Forelimb muscle (tissue), 1 donor: ENCODE measurements at places on chromosomes 6 and 20. TPM values are rescaled to one million over a fixed set of nuclear protein-coding genes. Genes with fewer than 3 reads are reported as not detected.

GRCh38 chr6:148999929-149000468, 253.2 kb downstream of the UST start:
- no peak for DNase-seq

DNA sequence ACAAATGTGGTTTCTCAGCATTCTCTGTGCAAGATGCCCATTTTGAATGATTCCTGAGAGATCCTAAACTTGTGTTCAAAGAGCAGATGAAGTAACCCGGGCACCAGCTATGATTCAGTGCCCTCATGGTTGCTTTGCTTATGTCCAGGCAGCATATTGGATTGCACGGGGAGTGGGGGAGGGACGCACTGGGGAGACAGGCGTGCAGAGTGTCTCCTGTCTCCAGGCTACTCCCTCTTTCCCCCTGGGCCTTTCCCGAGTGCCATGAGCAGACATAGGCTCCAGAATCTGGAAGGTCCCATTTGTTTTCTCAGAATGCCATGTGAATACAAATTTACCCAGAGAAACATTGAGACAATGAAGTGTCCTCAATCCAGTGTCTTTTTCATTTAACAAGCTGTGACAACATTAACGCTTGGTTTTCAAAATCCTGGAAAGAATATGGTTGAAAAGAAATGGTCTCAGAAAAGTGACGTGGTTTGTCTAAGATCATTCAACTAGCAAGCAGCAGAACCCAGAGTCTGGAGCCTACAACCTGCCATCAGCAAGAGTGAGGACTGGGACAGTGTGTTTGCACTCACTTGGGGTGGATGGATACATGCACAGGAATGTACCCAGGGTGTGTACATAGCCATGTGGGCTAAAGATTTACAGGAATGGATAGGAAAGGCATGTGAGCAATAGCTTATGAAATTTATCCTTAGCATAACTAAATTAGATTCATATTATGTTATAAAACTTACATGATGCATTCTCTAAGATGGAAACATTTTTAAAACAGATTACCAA, 4.2 kb downstream of the SYNDIG1 start:
- DNase-seq = no peak

GRCh38 chr6:20669571-20670314, 135.5 kb downstream of the CDKAL1 start:
- no peak for DNase-seq

- no peak for DNase-seq
Measured at GRCh38 chr6:136333824-136334464, 44.3 kb upstream of the BCLAF1 start.

DNA sequence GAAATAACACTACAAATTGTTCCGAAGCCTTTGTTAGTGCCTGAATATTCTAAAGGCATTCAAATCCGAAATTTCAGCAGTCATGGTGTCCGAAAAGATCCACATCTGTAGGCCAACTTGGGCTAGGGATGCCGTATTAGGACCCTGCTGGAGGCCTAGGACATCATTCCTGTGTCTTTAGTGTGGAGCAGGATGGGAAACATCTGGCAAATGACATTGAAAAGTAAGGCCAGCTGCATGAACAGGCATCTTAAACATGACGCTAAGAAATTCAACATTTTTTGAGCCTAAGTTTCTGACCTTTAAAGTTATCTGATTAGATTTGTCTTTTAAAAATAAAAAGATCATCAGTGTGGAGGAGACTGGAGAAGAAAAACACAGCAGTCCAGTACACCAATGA, 91.3 kb downstream of the MYLK4 start:
- no peak for DNase-seq

DNA sequence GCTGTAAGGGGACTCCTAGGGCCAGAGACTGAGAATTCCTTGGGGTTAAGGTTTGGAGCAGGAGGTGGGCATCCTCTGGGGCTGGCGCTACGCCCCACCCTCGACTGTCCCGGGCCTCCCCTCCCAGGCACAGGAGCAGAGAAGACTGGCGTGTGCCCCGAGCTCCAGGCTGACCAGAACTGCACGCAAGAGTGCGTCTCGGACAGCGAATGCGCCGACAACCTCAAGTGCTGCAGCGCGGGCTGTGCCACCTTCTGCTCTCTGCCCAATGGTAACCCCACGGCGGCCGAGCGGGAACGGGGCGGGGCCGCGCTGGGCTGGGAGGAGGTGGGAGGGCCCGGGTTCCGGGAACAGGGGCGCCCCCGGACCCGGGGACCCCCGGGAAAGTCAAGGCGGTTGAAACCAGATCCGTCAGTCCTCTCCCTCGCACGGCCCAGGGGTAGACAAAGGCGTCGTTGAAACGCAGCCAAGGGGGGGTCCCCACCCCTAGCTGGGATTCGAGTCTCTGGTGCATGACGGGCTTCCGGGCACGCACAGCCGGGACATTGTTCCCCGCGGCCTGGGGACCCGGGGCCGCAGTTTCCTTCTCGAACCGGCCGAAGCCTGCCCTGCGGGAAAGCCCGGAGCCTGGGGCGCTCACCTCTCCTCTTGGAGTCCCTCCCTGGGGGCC, 844 bp downstream of the WFDC2 start:
- no peak for DNase-seq

- no peak for DNase-seq
Measured at GRCh38 chr6:160247457-160247883, 11.2 kb downstream of the SLC22A2 start.

- no peak for DNase-seq
Measured at GRCh38 chr6:158372574-158372973, 60.3 kb downstream of the TULP4 start.

DNA sequence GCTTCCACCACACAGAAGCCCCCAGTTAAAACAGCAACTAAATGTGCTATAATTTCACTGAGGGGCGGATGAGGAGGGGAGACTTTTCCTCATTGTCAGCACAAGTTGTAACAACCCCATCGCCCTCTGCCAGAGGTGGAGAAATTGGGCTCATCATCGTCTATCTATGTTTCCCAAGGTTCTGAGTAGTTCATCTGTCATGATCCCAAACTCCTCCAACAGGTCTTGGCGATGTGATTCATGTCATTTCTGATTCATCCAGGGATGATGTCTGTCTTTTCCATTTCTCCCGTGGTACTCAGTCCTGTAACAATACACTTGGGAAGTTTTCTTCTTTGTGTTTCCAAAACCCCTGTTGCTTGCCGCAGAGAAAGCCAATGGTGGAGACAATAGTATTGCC, 51.0 kb downstream of the TFAP2A start:
- DNase-seq = no peak

DNA sequence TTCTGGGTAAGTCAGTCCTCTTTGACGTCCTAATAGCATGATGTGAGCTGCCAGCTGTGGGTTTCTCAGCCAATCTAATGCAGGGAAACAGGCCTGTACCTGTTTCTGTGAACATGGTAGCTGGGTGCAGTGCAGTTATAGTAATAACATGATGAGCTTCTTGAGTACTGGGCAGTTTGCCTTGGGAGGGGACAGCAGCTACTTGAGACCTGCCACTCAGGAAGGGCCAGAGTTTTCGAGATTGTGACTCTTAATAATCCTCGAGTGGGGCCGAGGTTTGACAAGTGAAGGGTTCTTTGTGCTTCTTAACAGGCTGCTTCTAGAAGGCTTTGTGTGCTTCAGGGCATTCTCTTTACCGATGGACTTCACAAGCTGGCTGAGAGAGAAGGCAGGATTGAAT, 180.1 kb downstream of the JARID2 start:
- DNase-seq = no peak

GRCh38 chr6:110703906-110704594, 111.2 kb downstream of the CDK19 start:
- no peak for DNase-seq

- no peak for DNase-seq
Measured at GRCh38 chr6:20400456-20401204, 1.0 kb upstream of the E2F3 start.

DNA sequence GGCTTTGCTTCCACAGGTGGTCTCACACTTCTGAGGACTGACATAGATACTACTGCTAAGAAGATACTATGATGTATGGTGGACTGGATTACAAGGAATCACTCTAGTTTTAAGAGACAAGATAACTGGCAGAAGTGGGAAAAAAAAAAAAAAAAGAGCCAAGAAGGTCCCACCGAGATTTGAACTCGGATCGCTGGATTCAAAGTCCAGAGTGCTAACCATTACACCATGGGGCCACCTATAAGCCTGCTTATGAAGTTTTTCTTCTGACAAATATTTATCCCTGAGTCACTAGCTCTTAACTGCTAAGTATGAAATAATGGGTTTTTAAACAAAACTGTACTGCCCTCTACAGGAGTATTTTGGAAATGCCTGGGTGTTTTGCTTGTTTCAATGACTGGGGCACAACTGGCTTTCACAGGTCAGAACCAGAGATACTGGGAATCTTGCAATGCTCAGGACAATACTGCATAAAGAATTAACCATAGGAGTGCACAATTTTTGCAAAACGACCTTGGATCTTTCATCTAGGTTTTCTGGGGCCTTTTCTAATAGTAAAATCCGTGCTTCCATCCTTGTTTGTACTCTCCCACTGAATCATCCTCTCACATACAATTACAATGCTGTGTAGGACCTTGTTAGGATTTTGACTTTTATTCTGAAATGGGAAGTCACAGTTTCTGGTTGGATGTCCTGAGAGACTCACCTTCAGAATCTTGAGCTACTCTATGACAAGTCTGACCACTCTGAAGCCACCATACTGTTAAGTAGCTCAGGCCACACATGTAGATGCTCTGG, 116.3 kb downstream of the OR2B2 start:
- DNase-seq = no peak

DNA sequence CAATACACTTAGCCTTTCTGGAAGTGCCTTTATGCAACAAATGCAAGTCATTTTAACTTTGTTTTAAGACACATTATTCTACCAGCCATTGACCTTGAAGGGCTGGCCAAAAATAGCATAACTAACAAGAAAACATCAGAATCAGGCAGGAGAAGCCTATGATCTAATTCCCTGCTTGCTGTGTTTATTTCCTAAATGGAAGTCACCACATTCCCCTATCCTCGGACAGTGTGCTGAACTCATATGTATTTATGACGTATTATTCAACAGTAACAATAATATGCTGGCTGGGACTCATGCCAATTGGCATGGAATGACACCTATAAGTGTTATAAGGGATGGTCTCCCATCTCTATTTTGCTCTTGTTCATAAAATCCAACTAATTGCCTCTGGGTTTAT, 140.7 kb downstream of the MAP3K7 start:
- no peak for DNase-seq

- DNase-seq = no peak
Measured at GRCh38 chr6:4346659-4347333, 211.4 kb upstream of the ECI2 start.

- no peak for DNase-seq
Measured at GRCh38 chr6:40352006-40352405, 235.2 kb downstream of the LRFN2 start.

- DNase-seq = peak; percentile 19
Measured at GRCh38 chr6:137043710-137044365, 927 bp downstream of the IL20RA start.

GRCh38 chr6:46134216-46134615, 4.4 kb downstream of the ENPP4 start:
- no peak for DNase-seq

DNA sequence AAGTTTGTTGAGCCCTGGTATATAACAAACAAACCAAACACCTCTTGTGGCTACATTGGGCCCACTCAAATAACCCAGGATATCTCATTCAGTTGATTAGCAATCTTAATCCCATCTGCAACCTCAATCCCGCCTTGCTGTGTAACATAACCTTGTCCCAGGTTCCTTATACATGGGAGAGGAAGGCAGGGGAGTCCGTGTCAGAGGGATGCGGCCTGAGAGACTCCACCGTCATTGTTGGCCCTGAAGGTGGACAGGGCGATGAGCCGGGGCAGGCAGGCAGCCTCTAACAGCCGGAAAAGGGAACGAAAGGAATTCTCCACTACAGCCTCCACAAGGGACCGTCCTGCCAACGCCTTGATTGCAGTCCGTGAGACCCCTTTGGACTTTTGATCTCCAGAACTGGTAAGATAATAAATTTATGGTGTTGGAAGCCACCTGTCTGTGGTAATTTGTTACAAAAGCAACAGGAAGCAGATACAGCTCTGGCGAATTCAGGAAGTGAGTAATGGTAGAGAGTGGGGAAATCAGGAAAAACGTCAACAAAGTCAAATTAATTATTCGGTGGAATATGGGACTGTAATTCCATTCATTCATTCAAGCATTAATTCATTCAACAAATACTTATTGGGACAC, 124.5 kb upstream of the SALL4 start:
- DNase-seq = no peak

GRCh38 chr20:1983301-1983700, 10.6 kb downstream of the PDYN start:
- no peak for DNase-seq

GRCh38 chr6:53492860-53493634, 51.9 kb downstream of the GCLC start:
- DNase-seq = peak; percentile 44

DNA sequence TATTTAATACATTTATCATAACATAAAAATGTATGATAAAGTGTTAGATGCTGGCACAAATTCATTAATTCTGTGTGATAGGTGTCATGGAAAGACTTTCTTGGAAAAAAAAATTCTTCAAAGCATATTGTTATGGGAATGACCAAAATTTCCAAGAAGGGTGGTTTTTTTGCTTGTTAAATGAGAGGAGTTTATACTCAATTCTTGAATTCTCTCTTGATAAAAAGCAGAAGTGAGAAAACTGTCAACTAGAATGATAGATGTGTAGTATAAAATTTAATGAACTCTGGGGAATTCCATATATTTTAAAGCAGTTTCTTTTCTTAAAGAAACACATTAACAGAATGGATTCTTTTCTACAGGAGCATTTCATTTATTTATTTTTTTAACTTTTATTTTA, 62.0 kb upstream of the SNAP91 start:
- DNase-seq = no peak

- no peak for DNase-seq
Measured at GRCh38 chr6:31718265-31718664, 3.1 kb downstream of the LY6G6D start.

GRCh38 chr20:46998477-46999240, 104.0 kb downstream of the EYA2 start:
- DNase-seq = no peak

ADAM33 gene
- polyA plus RNA-seq = 71.3 TPM

MYLK4 gene
- polyA plus RNA-seq = 11.2 TPM

ASCC3 gene
- polyA plus RNA-seq = 13.6 TPM

PDYN gene
- not detected for polyA plus RNA-seq

TMEM200A gene
- polyA plus RNA-seq = 12.7 TPM

FRMD1 gene
- polyA plus RNA-seq = 0.24 TPM

LY6G6C gene
- 0.62 TPM for polyA plus RNA-seq

CITED2 gene
- polyA plus RNA-seq = 99.3 TPM

EPHA7 gene
- 8.1 TPM for polyA plus RNA-seq

SAMD3 gene
- 0.58 TPM for polyA plus RNA-seq
